ENCODE measurements at places on chromosomes 16 and 17. TPM values are rescaled to one million over a fixed set of nuclear protein-coding genes. Genes with fewer than 3 reads are reported as not detected.

Gene ITGAD
- not detected for total RNA-seq

Gene KRTAP9-8
- total RNA-seq: not detected

Gene USH1G
- total RNA-seq: under 0.01 TPM

Gene HP
- not detected for total RNA-seq

Gene SHCBP1
- total RNA-seq: 1.3 TPM

Gene SLC13A2
- not detected for total RNA-seq

Gene CNGB1
- not detected for total RNA-seq

Gene ADORA2B
- total RNA-seq: 10.5 TPM

Gene MRTFB
- total RNA-seq: 6.9 TPM

Gene TEDC2
- 1.7 TPM for total RNA-seq

Gene VMO1
- 1.5 TPM for total RNA-seq

Gene MC1R
- 4.3 TPM for total RNA-seq

Gene IL17C
- total RNA-seq: not detected

All from fibroblast of lung (primary cell).